ENCODE measurements at places on chromosomes 3 and 15. TPM values are rescaled to one million over a fixed set of nuclear protein-coding genes. Genes with fewer than 3 reads are reported as not detected.

The TMEM40 gene
- not detected for total RNA-seq

The HYKK gene
- 7.5 TPM for total RNA-seq

The GOLGA6C gene
- not detected for total RNA-seq

The PPP1R14D gene
- total RNA-seq = not detected

The LEO1 gene
- 7.9 TPM for total RNA-seq

The SPINT1 gene
- 1.0 TPM for total RNA-seq

The SERP1 gene
- total RNA-seq = 125 TPM

The PLA2G4F gene
- total RNA-seq = 0.11 TPM

The SCN11A gene
- 0.42 TPM for total RNA-seq

The GABRR3 gene
- not detected for total RNA-seq

The SPTBN5 gene
- 1.1 TPM for total RNA-seq

The KCNAB1 gene
- total RNA-seq = 0.83 TPM

The HRH1 gene
- total RNA-seq = 5.6 TPM

The KBTBD12 gene
- 6.0 TPM for total RNA-seq

The CHRFAM7A gene
- 0.69 TPM for total RNA-seq

The ALDH1L1 gene
- 20.3 TPM for total RNA-seq

The NPAP1 gene
- not detected for total RNA-seq

The ARMC8 gene
- 90.3 TPM for total RNA-seq

The MUC20 gene
- 2.5 TPM for total RNA-seq

The FEZF2 gene
- total RNA-seq = not detected

The C3orf20 gene
- total RNA-seq = not detected

The KLF15 gene
- total RNA-seq = 102 TPM

The IL17RE gene
- total RNA-seq = 1.3 TPM
